ENCODE measurements at places on chromosomes 11 and 22.

- no peak for DNase-seq
These were observed 32.9 kb upstream of the EHF start for GRCh38 chr11:34588023-34588422.

DNA sequence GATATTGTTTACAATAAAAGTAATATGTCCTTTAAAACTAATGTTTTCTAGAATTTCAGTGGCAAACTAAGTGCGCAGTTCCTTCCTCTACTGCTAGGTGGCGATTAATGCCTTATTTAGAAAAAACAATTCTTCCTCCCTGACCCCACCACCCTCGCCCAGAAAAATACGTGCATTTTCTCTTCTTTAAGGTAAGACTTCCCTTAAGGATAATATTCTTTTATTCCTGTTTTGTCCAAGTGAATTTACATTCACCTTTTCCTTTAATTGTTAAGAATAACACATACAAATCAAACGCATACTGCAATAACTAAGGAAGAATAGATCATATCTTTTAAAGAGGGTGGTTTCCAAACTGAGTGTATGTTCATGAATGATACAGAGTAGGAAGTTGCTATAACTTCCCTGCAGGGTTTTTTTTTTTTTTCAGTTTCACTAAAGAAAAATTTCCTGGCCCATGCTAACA lies 17.0 kb upstream of the PSMA1 start:
- DNase-seq, result no peak

DNA sequence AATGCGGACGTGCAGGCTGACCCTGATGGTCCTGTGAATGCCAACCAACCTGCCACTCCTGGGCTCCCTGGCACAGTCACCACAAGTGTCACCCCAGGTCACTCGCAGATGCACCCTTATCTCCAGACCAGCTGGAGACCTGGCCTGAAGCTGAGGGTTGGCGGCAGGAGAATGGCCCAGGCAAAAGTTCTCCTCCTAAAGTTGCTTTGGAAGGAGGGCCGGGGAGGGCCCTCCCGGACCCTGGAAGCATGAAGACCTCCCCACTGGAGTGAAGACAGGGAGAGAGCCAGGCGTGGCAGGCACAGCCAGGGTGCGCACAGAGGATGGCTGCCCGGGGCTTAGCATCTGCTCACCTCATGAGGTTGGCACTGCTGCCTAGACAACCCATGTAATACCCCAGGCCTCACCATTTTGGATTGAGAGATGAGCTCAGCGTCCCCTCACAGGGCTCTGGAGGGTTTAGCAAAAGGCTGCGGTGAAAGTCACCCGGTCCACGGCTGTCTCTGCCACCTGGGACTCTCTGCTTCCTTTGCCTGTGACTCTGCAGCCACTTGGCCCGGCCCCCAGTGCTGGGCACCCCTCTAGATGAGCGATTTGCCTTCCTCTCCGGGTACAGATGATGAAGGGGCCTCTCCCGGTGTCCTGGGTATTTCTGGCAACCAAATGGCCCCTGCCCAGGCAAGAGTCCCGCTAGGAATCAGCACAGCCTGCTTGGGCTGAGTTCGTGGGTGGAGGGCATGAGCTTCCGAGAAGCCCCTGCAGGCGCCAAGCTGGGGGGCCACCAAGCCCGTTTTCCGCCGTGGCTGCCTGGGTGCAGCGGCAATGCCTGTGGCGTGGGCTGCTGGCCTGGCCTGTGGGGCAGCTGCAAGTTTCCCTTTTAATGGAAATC lies 48.3 kb upstream of the SEPTIN5 start:
- no peak for DNase-seq

DNA sequence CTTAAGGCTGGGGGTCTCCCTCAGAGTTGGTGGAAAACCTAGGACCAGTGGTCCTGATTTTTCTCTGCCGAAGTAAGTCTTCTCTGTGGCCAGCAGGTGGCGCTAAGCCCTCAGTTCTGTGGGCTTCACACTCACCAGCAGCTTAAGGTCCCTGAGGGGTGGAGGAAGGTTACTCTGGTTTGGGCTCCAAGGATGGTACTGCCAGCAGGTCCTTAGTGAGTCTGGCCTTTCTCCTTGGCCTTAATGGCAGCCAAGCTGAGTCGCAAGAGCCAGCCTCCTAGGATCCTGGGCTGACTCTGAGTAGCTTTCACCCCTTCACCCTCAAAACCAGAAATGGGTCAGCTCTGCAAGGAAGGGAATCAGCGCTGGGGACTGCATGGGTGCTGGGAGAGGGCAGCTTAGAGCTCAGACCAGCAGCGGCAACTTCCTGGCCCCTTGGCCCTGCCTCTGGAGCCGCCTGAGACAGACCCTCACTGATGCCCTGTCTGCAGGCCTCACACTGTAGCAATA lies 4.4 kb downstream of the KCNJ11 start:
- peak; percentile 81 for DNase-seq

GRCh38 chr11:33967451-33967850 lies 75.6 kb upstream of the LMO2 start:
- no peak for DNase-seq

GRCh38 chr11:73204711-73205121 lies 13.4 kb upstream of the P2RY2 start:
- DNase-seq, result no peak

GRCh38 chr22:42820045-42820763 lies 36.9 kb downstream of the ARFGAP3 start:
- DNase-seq, result peak; percentile 40

GRCh38 chr11:27230192-27230572 lies 132.8 kb downstream of the CCDC34 start:
- DNase-seq, result no peak

- DNase-seq, result no peak
These were observed 73.4 kb upstream of the TTC12 start for GRCh38 chr11:113240790-113241635.

- peak; percentile 91 for DNase-seq
These were observed 11.8 kb downstream of the RNF121 start for GRCh38 chr11:71940561-71941219.

GRCh38 chr22:22955866-22956535 lies 68.4 kb downstream of the IGLL5 start:
- DNase-seq, result peak; percentile 31

- DNase-seq, result no peak
These were observed 22.3 kb upstream of the TESMIN start for GRCh38 chr11:68773521-68774193.

DNA sequence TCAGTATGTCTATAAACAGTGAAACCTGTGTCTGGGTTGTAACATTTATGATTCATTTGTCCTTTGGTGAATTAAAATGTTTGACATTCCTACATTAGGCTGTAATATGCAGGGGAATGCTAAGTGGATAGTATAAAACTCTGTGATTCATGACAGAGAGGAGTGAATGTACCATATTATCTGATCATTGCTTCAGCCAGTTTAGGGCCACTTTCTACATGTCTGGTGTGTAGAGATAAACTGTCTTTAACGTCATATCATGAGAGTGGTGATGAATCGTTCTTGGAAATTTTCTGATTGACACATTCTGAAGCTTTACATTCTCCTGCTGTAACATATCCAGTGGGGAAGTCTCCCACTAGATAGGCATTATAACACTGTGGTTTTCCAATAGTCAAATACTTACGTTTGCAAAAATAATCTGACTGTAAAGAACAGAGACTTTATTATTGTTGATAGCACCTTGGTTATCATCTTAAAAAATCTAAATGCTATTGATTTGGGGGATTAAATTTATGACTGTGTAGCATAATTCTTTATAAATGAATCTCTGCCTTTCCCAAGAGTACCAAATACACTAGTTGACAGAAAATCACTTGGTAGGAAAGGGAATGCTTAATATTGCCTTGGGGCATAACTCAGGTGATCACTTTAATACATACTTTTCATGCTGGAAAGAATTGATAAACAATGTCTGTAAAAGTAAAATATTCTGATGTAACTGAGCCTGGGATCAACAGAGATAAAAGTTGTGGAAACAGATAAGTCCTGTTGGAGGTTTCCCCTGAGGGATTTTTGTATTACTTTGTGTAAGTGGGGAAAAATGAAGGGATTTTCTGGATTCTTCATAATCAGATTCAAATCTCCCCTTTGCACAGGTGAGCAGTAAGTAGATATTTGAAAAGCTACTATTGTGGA lies 427.9 kb downstream of the JRKL start:
- DNase-seq, result no peak

DNA sequence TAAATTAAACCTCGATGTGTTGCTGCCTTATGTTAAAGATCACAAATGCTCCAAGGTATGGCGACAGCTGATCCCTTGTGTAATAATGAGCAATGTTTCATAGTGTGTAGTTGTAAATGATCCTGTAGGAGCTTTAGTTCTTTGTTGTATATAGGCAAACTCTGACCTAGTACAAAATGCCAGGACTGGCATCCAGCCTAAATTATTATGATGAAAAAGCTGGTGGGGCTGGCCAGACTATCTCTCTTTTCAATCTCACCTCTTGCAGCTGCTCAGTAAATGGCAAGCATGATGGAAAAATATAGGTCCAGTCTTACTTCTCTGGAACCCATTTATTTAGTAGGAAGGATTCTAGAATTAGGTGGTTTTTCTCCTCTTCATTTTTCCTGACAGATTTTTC lies 345.1 kb upstream of the C11orf87 start:
- no peak for DNase-seq

- DNase-seq, result peak; percentile 27
These were observed 486 bp downstream of the NAP1L4 start for GRCh38 chr11:2991452-2992233.

DNA sequence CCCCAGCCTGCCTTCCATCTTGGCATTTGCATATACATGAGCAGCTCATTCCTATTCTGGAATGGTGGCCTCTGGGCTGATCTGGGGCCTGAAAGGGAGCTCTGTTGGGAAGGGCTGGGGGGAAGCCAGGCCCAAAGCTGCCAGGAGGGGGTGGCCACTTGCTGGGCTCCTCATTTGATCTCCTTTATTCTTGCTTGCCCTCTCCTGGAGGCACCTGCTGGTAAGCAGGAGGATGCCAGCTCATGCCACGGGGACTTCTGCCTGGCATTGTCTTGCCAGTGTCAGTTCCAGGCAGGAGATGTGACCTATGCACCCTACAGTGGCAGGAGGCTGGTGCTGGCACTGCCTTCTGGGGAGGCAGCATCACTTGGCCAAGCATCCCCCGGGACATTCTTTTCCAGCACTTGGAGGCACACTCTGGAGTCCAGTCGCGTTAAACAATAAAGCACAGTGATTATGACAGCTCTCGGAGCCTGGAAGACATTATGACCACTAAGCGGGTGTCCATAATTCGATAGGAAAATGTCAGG lies 128.3 kb downstream of the NTM start:
- DNase-seq, result no peak

GRCh38 chr11:8083871-8084281 lies 2.9 kb downstream of the TUB start:
- no peak for DNase-seq

GRCh38 chr11:86264649-86265048 lies 20.1 kb downstream of the EED start:
- no peak for DNase-seq

DNA sequence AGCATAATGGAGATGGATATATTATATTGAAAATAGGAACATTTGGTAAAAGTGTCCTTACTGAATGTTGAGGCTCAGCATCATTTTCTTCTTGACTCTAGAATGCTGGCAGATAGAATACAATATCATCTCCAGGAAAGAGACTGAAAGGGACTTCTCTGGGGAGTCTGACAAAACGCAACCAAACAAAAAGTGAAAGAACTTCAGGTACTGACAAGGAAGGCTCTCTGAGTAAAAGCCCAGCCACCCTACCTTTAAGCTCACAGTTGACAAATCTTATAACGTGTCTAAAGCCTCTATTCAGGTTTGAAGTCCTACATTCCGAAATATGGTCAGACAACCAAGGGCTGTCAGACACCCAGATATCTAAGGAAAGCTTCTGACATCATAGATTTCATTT lies 590.8 kb downstream of the SOX6 start:
- DNase-seq, result no peak

Data from NCI-H524 (cell line).